ENCODE measurements at places on chromosomes 6 and 20.

- no peak for DNase-seq
Measured at GRCh38 chr20:35620818-35621559, 5.4 kb downstream of the SPAG4 start.

- no peak for DNase-seq
Measured at GRCh38 chr6:83735461-83735860, 26.6 kb upstream of the SNAP91 start.

GRCh38 chr20:38905375-38905774 lies 20.8 kb upstream of the FAM83D start:
- DNase-seq: no peak

DNA sequence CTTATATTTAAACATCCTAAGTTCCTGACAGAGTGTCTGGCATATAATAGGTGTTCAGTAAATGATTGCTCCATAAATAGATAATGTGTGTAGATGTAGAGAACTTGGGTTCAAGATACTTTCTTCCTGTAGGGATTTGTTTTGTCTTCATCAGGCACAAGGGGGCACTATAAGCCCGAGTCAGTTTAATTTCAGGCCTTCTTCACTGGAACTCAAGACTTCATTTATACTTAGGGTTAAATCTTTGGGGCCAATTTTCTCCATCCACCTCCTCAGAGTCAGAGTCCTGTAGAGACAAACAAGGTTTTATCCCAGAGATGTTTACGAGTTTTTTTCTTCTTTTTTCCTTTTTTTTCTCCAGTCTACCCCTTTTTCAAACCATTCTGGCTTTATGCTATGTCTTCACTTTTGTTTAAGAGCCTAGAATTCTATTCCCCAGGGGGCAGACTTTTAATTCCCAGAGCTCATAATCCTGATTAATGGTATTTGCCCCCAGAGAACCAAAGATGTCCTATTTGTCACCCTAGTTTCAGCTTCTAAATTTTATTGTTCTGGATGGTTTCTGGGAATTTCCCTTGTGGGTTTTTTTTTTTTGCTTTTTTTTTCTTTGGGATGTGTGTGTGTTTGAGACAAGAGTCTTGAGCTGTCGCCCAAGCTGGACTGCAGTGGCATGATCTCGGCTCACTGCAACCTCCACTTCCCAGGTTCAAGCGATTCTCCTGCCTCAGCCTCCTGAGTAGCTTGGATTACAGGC lies 88.4 kb downstream of the HFE start:
- no peak for DNase-seq

GRCh38 chr6:43124481-43124880 lies 46.6 kb upstream of the SRF start:
- DNase-seq: no peak

DNA sequence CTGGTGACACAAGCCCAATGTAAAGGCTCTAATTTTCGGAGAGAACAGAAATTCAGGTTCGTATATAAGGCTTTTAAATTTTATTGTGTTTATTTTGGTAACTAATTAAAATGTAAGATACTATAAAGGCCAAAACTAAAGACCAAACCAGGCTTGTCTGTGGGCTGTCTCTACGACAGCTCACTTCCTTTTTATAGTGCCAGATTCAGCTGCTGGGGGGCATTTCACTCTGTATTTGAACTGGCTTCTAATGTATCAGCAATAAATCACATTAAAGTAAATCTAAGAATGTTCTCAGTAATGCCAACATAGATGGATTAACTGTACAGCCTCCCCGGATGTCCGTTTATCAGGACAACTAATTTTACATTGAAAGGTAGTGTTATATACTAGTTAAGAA lies 31.1 kb upstream of the STXBP5 start:
- DNase-seq: no peak

DNA sequence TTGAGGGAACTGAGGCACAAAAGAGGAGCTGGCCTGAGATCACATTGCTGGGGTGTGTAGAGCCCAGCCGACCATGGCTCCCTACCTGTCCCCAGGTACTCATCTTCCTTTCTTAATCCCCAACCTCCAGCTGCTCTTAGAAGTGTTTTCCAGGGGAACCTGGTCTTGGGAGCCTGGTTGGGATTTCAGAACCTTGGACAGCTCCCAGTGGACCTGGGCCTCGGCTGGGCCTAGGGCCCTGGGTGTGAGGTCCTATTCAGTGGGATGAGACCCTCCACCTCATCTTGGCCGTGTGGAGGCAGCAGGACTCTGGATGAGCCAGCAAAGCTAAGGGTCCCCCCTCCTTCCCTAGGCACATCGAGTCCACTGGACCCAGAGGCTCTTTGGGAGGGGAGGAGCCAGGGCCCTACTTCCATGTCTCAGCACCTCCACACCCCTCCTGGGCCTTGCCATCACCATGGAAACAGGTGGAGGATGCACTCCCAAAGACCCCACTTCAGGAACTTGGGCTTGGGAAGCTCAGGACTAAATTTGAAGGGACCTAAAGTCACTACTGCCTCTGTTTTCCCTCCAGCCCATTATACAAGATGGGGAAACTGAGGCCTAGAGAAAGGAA lies 38.5 kb downstream of the DLGAP4 start:
- no peak for DNase-seq

DNA sequence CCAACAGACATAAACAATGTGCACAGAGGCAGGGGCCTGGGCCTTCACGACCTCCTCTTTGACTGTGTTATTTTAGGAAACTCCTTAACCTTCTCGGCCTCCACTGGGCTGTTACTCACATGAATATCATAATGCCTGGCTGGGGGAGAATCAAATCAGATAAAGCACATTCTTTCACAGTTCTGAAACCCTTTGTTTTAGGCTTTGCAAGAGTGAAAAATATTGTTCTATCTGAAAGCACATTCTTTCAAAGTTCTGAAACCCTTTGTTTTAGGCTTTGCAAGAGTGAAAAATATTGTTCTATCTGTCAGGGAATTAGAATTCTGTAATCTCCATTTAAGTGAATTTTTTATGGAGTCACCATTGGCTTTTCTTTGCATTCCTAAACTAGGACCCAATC lies 50.7 kb upstream of the SYNDIG1 start:
- no peak for DNase-seq

GRCh38 chr6:107999341-107999740 lies 41.3 kb upstream of the SEC63 start:
- DNase-seq: no peak

- no peak for DNase-seq
Measured at GRCh38 chr6:776528-776931, 83.6 kb upstream of the EXOC2 start.

DNA sequence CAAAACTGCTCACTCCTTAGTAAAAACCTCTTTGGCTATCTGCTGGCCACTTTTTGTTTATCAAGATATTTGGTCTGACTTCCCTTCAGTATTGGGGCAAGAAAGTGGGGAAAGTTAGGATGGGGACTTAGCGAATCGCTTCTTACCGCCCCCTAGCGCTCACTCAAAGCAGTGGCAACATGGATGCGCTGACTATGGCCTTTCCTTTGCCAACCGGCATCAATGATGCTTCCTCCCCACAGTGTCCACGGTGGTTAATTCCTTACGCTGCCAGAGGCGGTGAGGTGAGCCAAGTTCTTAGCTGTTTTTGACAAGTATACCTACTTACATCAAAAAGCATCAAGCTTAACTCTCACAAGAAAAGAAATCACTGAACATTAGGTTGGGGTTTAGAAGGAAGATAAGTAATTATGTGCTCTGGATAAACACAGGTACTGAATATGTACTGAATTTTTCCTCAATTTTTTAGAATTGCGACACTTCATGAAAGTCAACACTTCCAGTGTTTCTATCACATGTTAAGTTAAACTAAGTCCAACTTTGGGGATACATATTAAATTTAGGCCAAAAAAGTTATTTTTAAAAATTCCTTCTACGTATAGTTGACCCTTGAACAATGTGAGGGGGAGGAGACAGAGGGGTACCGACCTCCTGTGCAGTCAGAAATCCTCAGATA lies 86.7 kb downstream of the GMDS start:
- DNase-seq: no peak

DNA sequence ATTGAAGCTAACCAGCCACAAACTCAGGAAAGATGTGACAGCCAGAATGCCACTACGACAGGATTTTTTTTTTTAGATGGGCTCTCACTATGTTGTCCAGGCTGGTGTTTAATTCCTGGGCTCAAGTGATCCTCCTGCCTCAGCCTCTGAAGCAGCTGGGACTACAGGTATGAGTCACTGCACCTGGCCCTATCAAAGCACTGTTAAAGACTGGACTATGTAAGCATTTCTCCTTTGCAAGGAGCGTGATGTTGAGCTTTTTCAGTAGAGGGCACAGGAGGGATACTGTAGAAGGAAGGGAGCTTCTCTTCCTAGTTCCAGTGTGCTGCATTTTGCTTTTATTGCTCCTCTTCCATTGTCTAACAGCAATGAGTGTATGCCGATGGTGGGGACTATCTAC lies 35.8 kb downstream of the ZBTB9 start:
- DNase-seq: no peak

GRCh38 chr20:38091441-38092216 lies 58.1 kb downstream of the RPRD1B start:
- DNase-seq: no peak

DNA sequence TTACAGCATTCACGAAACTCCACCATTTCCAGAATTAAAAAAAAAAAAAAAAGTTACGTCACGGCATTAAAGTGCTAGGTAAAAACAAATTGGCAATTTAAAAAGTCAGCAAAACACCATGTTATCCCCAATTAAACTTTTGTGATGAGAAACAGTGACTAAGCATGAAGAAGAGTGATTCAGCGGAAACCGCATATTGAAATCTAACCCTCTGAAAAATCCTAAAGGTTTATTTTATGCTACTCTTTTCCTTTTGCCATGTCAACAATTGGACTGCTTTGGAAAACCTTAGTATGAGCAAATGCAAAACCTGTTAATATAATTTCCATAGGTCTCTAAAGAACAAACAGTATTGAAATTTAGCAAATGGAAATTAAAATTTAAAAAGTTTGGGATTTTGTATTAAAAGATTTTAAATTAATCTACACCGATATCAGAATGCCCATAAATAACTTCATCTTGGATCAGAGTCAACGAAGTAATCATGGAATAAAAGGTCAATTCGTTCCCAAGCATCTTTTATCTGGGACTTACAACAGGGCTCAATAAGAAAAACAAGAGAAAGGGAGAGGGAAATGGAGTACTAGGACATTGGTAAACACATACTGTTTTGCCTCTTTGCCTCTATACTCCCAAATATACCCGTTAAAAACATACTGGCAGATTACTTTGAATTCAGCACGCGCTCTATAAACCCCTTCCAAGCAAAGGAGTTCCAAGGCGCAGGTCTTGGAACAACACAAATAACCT lies 1.1 kb downstream of the FBXO30 start:
- no peak for DNase-seq

DNA sequence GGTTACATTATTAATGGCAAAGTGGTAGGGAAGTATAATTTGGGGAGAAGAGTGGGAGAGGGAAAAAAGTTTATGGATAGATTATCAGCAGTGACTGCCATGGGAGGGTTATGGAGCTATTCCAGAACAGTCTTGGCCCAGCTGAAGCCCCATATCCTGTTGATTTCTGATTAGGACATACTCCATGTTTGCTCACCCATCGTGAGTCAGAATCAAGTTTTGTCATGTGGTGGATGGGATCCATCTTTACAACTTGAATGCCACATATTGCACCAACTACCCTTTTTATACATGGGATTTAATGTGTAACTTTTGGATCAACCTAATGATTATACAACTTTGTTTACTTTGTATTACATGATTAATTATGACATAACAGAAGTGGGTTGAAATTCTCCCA lies 217.0 kb downstream of the HAO1 start:
- no peak for DNase-seq

DNA sequence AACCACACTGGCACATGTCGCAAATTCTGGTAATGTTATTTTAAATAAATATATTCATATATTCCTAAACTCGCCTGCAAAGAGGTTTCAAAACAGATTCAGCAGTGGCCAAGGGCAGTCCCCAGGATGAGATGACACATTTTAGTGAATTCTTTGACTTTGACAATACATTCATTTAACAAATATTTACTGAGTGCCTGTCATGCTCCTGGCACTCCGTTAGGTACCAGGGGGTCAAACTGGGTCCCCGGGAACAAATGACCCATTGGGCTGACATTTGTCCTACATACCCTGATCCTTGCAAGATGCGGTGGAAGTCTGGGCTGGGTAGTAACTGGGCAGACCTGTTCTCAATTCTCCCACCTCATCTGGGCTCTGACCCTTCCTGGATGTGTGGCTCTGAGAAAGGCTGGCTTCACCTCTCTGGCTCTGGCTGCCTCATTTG lies 74.9 kb downstream of the FYN start:
- DNase-seq: no peak

DNA sequence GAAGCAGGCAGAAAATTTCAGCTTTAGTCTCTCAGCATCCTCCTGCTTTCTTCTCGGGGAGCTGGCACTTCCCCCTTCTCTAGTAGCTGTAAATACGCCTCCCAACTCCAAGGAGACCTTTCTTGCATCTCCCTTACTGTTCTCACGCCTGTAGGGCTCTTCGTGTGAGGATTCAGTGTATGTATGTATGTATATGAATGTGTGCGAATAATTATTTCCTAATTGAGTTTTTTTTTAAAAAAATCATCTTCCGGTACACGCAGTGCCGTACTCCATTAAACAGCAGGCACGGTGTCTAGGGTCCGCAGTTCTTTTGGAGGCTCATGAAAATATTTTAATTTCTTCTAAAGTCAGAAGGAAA lies 85.4 kb downstream of the HFE start:
- DNase-seq: no peak

DNA sequence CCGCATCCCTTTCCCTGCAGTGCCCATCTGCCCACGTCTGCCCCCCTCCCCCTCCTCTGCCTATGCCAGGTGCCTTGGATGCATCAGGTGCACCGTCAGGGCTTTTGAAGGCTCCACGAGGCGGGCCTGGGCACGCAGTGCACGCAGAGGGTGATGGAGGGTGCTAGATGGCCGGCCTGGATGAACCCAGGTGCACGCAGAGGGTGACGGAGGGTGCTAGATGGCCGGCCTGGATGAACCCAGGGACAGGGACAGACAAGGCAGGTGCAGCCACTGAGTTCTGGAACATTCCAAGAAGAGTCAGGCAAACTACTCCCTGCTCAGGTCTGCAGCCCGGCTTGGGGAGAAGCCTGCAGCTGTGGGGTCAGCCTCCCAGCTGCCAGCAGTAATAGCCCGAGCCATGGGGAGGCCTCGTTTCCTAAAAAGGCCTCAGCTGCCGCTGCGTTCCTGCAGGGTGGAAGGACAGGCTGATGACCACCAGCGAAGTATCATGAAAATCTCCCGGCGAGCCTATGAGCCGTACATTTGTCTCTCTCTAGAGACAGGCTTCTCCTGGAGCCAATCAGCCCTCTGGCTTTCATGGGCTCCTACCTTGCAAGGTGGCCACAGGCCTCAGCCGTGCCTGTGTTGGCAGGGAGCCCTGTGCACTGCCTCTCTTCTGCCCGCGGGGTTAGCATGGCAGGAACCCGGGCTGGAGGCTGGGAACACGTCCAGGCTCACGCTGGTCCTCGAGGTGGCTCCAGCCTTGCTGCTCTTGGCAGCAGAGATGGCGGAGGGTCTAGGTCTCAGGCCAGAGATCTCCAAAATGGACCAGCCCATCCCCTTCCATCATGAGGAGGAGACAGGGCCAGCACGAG lies 29.6 kb downstream of the NTSR1 start:
- DNase-seq: no peak
